ENCODE measurements at places on chromosomes 6 and 20.

DNA sequence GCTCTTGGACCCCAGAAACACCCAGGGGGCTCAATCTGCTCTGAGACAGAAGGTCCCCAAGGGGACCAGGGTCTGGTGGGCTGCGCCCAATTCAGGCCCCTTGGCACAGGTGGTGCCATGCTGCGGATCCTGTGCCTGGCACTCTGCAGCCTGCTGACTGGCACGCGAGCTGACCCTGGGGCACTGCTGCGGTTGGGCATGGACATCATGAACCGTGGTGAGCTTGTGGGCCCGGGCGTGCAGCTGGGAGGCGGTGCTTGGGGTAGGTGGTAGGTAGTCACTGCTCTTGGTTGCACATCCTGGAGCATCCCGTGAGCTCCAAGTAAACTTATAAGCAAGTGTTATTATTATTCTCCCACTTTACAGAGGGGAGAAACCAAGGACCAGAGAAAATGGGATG is at the start of gene BPIFB6:
Gene BPIFB6, plus strand, starts transcription at position 118 of the 400 bp plus-strand sequence. Its CDS starts 0 bp downstream, at position 118.
- DNase-seq, result no peak

GRCh38 chr6:116059713-116060571 is 749 bp downstream of the FRK start:
- DNase-seq, result no peak

DNA sequence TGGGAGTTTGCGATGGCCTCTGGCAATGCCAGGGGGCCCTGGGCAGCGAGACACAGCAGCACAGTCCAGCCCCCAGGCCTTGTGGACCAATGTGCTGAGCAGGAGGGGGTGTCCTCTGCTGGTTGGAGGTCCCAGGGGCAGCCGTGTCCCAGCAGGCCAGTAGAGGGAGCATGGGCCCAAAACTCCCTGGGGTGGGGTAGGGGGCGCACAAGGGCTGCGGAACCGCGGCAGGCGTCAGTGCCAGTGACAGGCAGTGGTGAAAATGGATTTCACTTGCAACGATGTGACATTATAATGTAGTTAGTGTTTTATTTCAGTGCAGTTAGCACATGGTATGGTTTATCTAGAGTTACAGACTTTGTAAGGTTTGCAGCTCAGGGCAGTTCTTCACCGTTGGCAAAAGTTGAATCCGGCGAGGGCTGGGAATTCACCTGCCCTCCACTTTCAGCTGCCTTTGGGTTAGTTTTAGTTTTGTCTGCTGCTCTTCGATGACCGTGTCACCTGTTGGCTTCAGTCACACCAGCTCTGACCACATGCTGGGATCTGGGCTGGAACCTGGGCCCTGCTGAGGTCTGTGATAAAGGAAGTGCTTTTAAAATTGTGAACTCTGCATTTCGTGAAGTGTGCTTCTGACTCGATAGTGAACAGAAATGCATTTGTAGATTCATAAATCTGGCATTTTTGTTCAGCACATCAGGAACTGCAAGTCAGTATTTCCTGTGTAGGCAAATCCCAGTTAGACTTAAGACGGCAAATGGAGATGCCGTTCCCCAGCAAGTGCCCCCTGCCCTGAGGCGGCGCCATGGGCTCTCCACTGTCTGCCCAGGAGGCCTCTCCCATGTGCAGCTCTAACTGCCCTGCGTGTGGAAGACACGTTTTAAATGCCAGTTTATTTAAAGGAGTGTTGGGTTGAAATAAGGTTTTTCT is 46.8 kb downstream of the PYGB start:
- DNase-seq, result peak; percentile 9

- DNase-seq, result no peak
These were observed 323.2 kb downstream of the ADGRB3 start for GRCh38 chr6:68958327-68958726.

GRCh38 chr6:134621858-134622257 is 303.9 kb upstream of the SGK1 start:
- no peak for DNase-seq

DNA sequence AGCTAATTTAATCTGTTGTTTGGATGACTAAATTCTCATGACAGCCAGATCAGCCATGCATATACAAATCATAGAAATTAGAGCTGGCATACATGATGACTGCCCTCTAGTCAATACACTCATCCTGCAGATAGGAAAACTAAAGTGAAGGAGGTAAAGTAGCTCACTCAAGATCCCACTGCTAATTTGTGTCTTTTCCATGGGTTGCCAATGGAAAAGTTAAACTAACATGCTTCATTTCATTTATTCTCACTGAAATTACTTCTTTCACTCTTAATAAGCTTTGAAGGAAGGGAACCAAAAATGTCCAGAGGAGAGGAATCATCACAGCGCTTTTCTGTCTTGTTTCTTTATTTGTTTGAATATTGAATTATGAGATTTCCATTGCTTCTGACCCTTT is 308.2 kb downstream of the GJA1 start:
- no peak for DNase-seq

DNA sequence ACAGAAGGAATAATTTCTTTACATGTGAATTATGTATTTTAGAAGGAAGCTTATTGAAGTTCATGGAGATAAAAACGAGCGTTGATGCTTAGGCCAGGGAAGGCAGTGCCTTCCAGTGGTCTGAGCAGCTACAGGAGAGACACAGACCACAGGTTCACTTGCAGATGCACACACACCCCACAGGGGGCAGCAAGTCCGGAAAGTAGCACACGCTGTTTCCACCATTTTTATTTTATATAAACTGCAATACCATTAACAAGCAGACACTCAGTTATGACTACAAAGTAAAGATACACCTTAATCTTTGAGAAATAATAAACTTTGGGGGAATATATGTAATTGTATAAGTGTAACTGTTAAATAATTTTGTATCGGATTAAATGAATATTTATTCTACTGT is 13.5 kb upstream of the DACT2 start:
- no peak for DNase-seq

- DNase-seq, result no peak
These were observed 3.8 kb upstream of the HMGA1 start for GRCh38 chr6:34232901-34233300.
